ENCODE measurements at places on chromosomes 13 and 19.

DNA sequence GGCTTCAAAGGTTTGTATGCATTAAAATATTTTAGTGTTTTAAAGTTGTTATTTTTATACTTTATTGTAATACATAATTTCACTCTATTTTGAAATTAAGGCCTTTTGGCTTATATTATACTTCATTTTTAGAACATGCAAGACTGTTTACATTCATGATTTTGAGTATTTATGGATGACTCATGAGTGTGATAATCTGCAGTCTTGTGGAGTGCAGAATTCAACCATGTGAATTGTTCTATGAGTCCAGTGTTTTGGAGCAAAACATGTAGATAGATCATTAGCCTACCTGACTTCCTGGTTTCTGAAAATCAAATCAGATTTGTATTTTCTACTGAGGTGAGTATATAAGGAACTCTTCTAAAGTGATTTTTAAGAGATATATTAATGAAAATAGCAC lies 241.8 kb downstream of the PCCA start:
- no peak for DNase-seq

- no peak for DNase-seq
Measured at GRCh38 chr19:54247106-54247930, 4.7 kb upstream of the LILRA6 start.

- DNase-seq: peak; percentile 98
Measured at GRCh38 chr19:15869109-15869555, 28.7 kb downstream of the CYP4F2 start.

DNA sequence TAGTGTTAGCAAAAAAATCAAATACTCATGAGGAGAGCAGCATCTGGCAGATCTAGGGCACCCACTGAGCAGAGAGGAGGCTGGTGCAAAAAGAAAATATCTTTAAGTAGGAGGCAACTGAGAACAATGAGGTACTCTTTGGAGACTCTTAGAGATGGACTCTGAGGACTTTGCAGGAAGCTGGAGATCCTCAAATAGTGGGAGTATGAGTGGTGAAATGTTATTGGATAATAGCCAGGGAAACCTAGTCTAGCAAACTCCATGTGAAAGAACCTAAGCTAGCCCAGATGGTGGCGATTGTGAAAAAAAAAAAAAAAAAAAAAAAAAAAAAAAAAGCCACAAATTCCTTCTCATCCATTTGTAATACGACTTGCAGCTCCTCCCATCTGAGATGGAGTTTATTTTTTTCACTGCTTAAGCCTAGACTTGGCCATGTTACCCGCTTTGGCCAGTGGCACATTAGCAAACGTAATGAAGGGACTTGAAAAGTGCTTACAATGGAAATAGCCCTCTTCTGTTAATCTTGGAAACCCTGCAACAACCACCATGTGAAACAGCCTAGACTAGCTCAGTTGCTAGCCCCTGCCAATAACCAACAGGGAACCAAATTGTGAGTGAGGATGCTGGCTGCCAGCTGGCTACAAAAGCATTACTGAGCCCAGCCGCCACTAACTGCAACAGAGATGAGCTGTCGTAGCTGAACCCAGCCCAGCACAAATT lies 476.2 kb downstream of the KLF12 start:
- DNase-seq: no peak

- peak; percentile 72 for DNase-seq
Measured at GRCh38 chr13:60627071-60627686, 230.2 kb downstream of the TDRD3 start.

- DNase-seq: no peak
Measured at GRCh38 chr13:68292601-68293000, 1062.5 kb upstream of the PCDH9 start.

DNA sequence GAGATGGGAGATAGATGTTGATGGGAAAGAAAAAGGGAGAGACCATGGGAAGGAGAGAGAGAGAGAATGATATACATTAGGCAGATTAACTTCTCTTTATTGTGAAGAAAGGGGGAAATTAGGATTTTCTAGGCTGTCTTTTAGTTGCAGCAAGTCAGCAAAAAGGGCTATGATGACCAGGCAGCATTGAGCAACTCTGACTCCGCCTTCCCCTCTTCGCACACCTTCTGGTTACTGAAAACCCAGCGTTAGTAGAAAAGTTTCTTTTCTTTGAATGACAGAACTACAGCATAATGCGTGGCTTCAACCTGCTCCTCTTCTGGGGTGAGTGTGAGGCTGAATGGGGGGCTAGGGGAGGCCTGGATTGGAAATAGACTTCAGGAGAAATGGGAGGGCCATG lies at the start of gene ADGRE1:
Gene ADGRE1 (plus strand): TSS at position 264 of the 400 bp plus-strand sequence. CDS start 30 bp downstream, at position 294.
- no peak for DNase-seq

DNA sequence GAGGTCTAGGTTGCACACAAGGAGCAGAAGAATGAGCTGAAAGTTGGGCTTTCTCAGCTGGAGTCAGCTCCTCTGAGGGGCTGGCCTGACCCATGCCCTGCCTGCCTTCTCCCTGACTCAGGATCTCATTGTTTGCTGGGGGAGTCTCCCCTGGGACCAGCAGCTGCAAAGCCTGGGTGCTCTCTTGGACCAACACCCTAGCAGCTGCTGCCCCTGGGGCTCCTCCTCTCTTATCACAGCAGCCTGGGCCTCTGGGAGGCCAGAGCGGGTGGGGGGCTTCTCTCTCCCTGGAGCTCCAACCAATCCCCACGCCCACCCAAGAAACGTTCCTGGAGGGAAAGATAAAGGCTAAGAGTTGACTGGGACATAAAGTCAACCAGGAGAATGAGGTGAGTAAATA lies 1.6 kb upstream of the FCGBP start:
- no peak for DNase-seq

GRCh38 chr13:42068886-42069285 lies 20.4 kb downstream of the DGKH start:
- no peak for DNase-seq

DNA sequence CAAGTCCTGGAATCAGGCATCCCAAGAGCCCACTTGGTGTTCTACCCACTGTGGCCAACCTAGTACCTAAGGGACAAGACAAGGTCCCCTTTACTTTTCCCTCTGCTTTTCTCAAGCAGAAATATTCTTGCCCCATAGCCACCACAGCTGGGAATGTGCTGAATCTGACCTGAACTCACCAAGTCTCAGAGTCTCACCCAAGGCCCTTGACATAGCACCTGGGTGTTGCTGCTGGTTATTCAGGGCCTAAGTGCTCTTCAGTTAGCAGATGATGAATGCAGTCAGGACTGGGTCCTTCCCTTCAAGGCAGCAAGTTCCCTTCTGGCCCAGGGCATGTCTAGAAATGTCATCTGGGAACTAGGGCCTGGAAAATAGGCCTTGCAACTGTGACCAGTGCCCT lies 201.8 kb upstream of the SERP2 start:
- DNase-seq: no peak

DNA sequence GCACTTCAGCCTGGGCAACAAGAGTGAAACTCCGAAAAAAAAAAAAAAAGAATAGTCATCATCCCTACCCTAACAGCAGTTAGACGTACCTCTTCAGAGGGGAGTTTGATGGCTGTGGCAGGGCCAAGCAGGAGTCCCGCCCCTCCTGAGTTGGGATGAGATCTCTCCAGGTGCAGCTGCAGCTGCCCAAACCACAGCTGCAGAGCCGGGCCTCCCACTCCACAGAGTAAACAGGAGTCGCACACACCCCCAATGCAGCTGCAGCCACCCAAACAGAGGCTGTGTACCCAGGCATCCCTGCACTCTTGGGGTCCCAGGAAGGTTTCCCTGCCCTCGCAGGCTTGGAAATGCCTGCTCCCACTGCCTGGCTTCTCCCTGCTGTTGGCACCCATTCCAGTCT lies 17.4 kb upstream of the MLLT1 start:
- no peak for DNase-seq

- DNase-seq: no peak
Measured at GRCh38 chr19:43496960-43497359, 7.6 kb downstream of the PHLDB3 start.

DNA sequence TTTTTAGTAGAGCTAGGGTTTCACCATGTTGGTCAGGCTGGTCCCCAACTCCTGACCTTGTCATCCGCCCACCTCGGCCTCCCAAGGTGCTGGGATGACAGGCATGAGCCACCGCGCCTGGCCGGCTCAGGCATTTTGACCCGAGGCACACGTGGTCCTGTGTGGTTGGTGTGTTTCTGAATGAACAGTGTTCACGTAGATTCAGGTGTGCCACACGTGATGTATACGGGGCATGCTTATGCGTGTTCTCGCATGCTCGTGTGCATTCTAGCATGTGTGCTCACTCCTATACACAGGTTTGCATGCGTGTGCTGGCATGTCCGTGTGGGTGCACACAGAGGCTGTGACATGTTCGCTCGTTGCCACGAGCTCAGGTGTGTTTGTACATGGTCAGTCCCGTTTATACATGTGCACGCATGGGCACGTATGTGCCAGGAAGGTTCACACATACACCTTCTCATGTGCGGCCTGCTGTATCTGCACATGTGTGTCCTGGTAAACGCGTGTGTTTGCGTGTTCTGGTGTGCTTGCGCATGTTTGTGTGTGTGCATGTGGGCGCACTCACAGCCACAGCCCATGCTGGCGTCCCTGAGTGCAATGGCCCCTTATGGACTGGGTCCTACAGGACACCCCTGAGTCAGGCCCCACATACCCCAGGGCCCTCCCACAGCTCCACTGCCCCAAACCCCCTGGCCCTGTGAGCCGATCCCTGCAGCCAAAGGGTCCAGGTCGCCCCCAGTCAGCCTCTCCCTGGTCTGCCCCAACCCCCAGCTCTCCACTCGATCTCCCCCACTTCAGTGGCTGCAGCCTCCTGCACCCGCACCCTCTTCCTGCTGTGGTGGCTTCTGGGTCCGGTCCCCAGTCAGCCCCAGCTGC lies 20.6 kb upstream of the TCF3 start:
- DNase-seq: no peak

DNA sequence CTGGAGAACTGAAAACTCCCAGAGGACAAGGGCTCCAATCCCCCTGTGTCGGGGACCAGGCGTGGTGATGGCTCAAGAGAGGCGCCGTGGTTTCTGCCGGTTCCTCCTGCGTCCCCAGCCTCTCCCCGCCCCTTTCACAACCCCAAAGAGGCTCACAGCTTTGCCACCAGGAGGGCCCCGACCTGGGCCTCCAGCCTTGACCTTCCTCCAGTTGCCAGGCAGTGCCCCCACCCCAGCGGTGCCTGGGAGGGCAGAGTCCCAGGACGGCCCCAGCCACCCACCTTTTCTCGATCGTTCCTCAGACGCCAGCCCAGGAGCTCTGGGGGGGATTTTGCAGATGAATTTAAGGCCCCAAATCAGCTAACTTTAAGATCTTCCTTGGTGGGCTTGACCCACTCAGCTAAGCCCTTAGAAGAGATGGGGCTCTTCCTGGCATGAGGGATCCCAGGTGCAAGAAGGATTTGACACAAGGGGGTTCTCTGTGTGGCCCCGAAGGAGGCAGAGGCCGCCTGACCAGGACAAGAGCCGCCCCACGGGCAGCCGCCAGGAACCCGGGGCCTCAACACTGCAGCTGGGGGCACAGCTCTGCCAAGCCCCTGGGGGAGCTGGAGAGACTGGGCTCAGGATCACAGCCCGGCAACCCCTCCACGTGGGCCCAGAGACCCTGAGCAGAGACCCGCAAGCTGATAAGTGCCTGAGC lies 47.0 kb downstream of the MCF2L start:
- DNase-seq: no peak

DNA sequence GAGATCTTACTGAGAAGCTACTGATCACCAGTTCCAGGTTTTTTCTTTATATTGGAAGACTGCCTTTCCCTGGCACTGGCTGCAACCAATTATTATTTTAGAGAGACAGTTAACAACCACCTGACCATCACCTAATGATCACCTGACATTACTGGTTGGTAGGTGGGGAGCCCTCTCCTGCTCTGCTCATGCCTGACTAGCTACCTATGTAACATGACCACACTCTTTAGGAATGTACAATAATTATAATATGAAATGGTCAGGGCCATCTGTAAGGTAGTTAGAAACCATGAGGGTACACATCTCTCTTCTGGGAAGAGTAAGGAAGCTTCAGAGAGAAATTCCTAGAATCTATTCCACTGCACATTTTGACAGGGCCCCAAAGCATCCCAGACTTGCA lies 59.0 kb upstream of the SCEL start:
- no peak for DNase-seq

DNA sequence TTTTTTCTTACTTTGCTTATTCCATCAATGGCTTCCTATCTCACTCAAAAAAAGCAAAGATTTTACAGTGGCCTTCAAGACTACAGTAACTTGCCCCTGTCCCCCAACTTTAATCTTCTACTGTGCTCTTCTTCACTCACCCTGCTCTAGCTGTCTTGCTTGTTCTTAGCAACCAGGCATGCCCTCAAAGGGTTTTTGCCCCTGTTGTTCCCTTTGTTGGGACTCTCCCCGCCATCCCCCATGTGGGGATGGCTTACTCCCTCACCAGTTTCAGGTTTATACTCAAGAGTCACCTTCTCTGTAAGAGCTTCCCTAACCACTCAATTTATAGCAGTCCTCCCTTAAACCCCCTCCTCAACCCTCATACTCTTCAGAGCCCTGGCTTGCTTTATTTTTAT lies 5.4 kb downstream of the MTMR6 start:
- no peak for DNase-seq

Measured in NCI-H526 (cell line).